ENCODE measurements at places on chromosomes 7 and 10.

DNA sequence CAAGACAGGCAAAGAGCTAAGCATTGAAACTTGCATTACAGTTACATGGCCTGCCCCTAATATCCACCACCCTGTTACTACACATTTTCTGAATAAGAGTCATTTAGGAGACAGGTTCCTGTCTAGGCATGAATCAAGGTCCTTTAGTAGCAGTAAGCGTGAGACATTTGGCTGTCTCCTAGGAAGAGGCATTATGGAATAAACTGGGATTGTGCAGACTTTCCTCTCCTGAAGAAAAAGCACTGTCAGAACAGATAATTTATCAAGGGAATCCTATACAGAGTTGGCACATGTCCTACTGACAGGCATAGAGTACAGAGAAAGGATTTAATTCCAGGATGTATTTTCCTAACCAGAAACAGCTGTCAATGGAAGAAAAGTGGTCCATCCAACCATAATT is 111.9 kb downstream of the INHBA start:
- DNase-seq, result no peak

GRCh38 chr10:6595499-6595898 is 15.4 kb upstream of the PRKCQ start:
- DNase-seq, result no peak

- DNase-seq, result no peak
Measured at GRCh38 chr10:72736176-72736827, 44.4 kb downstream of the MCU start.

- no peak for DNase-seq
Measured at GRCh38 chr7:10101351-10101750, 872.3 kb upstream of the PHF14 start.

DNA sequence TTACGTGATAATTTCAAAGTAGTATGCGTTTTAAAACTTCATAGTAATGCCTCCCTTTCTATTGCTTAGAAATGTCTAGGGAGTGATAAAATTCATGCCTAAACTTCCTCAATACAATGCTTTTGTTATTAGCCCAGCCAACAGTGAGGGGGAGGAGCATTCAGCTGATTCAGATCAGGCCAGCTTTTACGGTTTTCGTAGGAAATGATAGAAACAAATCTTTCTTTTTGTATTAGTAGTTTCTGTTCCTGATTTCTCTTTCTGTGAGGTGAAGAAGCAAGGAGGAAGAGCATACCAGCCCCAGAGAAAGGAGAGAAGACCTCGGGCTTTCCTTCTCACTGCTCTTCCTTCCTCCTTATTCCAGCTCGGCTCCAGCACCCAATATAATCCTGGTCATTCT is 35.2 kb upstream of the ITPRID1 start:
- no peak for DNase-seq

DNA sequence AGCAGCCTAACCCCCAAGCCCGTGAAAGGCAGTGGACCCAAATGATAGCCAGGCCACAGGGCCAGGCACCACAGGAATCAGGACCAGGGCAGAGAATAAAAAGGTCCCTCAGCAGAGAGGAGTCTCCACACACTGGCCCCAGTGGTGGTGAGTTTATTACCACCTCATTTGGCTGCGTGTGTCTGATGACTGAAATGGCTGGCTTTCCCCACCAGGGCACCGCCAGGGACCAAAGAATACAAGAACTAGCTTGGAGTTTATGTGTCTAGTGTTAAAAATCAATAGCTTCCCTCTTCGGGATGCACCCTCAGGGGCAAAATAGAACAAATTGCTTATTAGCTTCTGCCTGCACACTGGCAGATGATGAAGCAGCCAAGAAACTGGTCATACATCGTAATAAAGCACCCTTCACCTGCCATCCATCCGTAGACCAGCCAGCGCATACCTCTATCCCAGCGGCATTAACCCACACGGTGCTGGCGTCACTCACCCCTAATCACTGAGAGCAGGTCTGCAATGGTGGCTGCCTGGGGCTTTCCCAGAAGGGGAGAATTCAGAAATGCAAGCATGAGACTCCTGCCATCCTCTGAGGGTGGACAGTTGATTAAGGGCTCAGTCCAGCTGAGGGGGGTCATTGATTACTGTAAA is 223.7 kb upstream of the ZMIZ1 start:
- no peak for DNase-seq

- DNase-seq, result no peak
Measured at GRCh38 chr10:77355844-77356243, 281.8 kb downstream of the KCNMA1 start.

- peak; percentile 53 for DNase-seq
Measured at GRCh38 chr10:132836832-132837540, 51.0 kb upstream of the NKX6-2 start.

DNA sequence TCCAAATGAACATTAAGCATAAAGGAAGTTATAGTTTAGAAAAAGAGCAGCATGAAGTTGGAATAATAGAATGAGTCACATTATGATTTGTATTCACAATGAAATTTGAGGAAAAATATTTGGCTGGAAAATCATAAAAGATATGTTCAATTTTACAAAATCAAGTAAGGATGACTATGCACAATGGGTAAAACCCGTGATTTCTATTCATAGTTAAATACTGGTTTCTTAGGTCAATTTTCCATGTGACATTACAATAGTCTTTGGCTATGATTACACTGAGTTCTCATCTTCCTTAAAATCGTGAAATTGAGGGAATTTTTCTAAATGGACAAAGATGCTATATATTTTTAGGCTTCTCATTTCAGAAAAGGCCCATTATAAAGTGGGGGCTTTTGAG is 17.4 kb upstream of the CCDC172 start:
- DNase-seq, result no peak

- DNase-seq, result no peak
Measured at GRCh38 chr10:86969421-86970041, 1.2 kb downstream of the ADIRF start.

DNA sequence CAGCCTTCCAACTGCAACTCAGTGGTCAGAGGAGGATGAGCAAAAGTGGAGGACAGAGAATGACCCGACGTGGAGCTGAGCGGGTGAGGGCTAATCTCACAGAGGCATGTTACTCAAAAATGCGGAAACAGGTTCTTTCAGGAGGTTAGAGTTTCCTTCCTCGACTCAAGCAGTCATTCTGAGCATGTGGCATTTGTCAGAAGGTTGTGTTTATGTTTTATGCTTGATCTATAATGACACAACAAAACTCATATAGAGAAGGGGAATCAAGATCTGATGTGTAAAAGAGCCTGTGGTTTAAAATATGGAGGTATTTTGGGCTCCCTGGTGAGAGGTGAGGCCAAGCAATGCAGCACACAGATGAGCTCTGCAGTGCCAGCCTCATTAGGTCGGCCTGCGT is 311.4 kb downstream of the ADARB2 start:
- DNase-seq, result no peak

DNA sequence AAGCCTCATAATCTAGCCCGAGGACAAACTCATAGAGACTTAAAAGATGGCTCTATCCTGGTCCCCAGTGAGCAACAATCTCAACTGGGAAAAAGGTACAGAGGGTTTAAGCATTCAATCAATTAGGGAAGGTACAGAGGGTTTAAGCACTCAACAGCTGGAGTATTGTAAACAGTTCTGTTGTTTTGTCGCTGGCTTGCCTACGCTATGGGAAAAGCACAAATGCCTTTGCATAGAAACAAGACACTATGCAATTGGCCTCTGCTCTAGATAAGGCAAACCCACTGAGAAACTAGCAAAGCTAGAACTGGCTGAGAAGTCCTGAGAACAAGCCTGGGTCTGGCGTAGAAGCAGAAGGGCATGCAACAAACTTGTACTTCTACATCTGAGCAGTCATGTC is 69.3 kb downstream of the GFRA1 start:
- DNase-seq, result no peak

DNA sequence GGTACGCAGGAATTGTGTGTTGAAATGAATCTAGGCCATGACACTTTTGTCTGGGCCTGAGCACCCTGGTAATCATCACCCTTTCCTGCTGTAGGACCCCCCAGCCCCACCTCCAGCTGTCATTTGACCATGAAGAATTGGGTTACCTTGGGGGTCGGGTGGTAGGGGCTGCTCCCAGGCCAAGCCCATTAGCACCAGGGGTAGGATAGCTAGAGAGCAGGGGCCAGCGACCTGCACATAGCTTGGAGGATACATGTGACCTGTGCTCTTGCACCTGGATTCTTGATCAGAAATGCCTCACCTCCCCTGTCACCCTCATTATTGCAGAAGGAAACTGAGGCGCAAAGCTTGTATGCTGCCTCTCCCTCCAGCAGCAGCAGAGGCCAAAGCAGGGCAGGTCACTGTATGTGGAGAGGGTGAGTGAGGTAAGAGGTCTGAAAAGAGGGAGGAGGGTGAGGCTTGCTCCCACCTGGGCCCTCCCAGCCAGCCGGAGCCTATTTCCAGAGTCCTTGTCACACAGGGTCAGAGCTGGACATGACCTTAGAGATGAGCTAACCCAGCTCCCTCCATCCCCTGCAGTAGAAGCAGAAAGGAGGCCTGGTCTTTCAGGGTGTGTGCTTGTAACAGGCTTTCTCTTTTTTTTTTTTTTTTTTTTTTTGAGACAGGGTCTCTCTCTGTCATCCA is 35.3 kb upstream of the ANKRD2 start:
- DNase-seq, result no peak

Data from stimulated activated CD4-positive, alpha-beta T cell treated with anti-CD3 and anti-CD28 coated beads, Interleukin-2, amount 100 ng/mL, for 48 hours (primary cell).